T-cell (primary cell): ENCODE measurements at places on chromosomes 2 and 18. TPM values are rescaled to one million over a fixed set of nuclear protein-coding genes. Genes with fewer than 3 reads are reported as not detected.

DNA sequence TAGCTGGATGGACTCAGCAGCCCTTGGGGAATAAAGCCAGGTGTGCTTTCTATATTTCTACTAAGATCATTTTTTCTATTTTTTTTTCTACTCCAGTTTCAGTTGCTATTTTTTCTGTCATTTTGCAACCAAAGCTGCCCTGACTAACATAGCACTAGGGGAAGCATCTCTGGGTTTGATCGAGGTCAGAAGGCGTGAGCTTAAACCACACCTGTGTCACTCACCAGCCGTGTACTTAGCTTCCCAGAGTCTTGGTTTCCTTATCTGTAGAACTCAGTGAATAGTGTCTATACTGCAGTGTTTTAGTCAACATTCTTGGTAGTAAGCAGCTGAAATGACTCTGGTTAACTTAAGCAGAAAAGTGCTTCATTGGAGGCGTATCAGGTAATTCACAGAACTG is 489.6 kb upstream of the SPRED2 start:
- no peaks in the 10 kb centered on the region for H3K4me1 ChIP-seq
- no peak for DNase-seq
- H3K36me3 ChIP-seq, result no peaks in the 10 kb centered on the region

GRCh38 chr2:65263262-65263661 is 35.6 kb downstream of the ACTR2 start:
- H3K36me3 ChIP-seq, result peaks cover 72% of the 10 kb centered on the region
- H3K27me3 ChIP-seq, result no peaks in the 10 kb centered on the region
- no peak for DNase-seq
- H3K4me1 ChIP-seq, result no peaks in the 10 kb centered on the region
- no peak overlapping the region for H3K27ac ChIP-seq

The CENPA gene
- total RNA-seq, result 0.30 TPM

The GALR1 gene
- not detected for total RNA-seq

The IL36RN gene
- total RNA-seq, result not detected
